ENCODE measurements at places on chromosomes 3 and 15. TPM values are rescaled to one million over a fixed set of nuclear protein-coding genes. Genes with fewer than 3 reads are reported as not detected.

- DNase-seq = no peak
These were observed 88.6 kb upstream of the ZNF385D start for GRCh38 chr3:21839592-21839991.

DNA sequence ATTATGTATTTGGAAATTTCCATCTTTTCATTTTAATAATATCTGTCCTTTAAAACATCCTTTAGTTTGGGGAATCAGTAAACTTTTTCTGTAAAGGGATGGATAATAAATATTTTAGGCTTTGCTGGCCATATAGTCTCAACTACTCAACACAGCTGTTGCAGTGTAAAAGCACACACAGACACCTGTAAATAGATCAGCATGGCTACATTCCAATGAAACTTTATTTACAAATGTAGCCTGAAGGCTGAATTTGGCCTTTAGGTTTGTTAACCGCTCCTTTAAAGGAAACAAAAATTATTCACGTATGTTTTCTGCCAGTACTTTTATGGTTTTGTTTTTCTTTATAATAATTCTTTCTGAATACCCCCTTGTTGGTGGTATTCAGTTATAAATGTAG is 184.8 kb downstream of the ADAMTSL3 start:
- no peak for DNase-seq

DNA sequence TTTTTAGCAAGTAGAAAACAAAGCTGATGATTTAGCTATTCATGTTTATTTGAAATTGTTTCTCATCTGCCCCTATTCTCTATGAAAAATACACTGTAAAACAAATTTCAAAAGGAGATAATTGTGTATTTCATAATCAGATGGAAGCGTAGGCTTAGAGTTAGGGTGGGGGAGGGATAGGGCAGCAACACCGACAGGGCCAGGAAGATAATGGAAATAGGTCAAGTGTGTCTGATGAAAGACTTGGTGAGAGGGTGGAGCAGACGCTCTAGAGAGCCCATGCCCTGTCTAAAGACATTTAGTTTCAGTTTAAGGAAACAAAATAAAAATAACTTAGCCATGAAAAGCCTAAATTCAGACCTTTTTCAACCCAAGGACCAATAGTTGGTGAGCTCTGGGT is 51.6 kb upstream of the ARL6 start:
- DNase-seq = no peak

GRCh38 chr3:172859041-172859440 is 108.5 kb downstream of the ECT2 start:
- DNase-seq = no peak

- no peak for DNase-seq
These were observed 24.2 kb upstream of the GALNT15 start for GRCh38 chr3:16150285-16150684.

- DNase-seq = no peak
These were observed 50.4 kb upstream of the LIMD1 start for GRCh38 chr3:45544024-45544716.

DNA sequence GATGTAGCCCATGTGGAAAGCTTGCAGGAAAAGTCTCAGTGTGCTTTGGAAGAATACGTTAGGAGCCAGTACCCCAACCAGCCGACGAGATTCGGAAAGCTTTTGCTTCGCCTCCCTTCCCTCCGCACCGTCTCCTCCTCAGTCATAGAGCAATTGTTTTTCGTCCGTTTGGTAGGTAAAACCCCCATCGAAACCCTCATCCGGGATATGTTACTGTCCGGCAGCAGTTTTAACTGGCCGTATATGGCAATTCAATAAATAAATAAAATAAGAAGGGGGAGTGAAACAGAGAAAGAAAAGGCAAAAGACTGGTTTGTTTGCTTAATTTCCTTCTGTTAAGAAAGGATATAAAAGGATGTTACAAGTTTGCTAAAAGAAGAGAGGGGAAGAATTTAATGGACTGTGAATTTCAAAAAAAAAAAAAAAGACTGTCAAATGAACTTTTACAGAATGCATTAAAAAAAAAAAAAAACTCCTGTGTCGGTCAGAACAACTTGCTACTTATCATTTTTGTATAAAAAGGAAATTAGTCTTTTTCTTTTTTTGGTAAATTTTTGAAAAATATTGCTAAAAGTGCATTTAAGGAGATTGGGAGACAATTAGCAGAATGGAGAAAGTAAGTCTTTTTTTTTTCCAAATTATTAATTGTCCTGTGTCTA is 7.0 kb downstream of the NR2F2 start:
- DNase-seq = no peak

GRCh38 chr3:122409446-122409845 is 6.4 kb downstream of the WDR5B start:
- DNase-seq = no peak

DNA sequence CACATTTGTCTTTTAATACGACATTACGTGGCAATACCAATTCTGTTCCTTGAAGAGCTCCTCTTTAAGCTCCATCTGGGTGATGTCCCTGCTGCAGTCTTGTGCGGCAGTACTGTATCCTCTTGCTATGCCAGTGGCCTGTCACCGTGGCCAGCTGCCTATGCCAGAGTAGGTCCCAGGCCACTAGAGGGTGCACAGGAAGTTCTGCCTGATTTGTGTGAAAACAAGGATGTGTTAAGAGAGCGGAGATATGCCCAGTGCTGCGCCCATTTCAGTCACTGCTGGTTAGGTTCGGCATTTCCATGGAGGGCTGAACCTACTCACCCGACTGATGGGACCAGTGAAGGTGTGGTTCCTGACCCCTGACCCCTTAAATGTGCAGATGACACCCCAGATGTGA is 25.2 kb downstream of the NIPA1 start:
- no peak for DNase-seq

DNA sequence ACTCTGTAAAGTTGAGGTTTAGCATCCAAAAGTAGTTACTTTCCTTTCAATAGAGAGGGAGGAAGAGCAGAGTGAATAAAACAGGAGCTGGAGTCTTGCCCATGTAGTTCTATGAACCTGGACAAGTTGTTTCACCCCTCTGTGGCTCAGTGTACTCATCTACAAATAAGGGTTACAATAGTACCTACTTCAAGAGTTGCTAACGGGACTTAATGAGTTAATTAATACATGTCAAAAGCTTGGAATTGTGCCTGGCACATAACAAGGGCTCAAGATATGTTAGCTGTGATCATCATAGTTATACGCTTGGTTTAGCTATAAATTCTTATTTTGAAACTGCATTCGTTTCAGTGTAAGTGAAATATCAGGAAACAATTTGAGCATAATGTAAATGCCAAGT is 388.5 kb upstream of the THBS1 start:
- no peak for DNase-seq

DNA sequence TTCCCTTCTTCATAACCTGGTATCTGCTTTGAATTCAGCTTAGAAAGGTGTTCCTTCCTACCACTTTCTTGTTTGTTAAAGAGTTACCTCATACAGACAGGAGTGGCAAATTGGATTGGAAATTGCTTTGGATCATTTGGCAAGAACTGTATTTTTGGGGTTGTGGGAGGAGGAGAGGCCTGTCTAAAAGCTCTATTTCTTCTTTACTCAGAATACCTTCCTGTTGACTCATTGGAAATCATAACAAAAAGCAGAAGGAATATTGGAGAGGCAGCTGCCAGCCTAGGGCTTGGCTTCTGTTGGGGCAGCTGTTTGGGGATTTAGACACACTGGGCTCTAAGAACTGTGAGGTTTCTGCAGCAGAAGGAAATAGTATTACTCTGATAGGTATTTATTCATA is 14.2 kb downstream of the IQGAP1 start:
- no peak for DNase-seq

DNA sequence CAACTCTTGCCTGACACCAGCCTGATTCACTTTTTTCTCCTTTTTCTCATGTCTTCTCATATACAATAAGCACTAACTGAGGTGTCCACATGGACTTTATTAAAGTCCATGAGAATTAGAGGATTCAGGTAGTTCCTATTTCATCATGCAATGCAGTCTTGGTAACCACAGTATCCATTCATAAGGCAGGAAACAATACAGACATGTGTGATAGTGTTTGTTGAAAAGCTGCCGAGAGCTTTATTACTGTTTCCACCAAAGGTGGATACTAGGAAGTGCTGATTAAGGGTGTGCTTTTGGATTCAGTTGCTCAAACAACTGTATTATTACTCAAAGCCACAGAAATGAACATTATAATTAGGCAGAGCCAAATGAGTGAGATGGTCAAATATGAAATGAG is 5.3 kb downstream of the CASR start:
- DNase-seq = no peak

- DNase-seq = no peak
These were observed 62.2 kb downstream of the UMPS start for GRCh38 chr3:124792341-124793040.

DNA sequence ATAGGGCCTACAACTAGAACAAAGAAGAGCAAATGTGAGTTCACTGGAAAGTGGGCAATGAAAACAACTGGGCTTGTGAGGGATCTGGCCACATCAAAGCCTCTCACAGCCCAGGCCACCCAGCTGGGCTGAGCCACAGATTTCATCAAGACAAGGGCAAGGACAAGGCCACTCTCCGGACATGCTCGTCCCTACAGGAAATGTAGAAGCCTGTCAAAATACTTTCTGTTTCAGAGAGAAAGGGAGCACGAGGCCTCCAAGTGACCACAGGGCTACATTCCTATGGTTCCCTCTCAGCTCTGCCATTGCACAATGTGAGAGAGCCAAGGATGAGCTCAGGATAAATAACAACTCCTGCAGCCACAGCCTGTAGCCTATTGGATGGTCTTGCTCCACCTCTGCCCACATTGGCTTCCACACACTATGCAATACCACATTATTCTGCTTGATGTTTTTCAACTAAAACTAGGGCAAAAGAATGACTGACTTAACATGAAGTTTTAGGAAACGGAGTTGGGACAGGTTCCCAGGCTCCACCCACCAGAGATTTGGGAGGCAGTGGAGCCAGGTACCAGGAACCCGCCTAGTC is 12.1 kb downstream of the TBC1D2B start:
- no peak for DNase-seq

Gene CHRM5
- 0.03 TPM for polyA plus RNA-seq

Gene EPHA3
- 0.35 TPM for polyA plus RNA-seq

Gene PLCH1
- 0.04 TPM for polyA plus RNA-seq

Gene GOLGA6D
- polyA plus RNA-seq = not detected

Gene IL17RC
- polyA plus RNA-seq = 6.6 TPM

Gene CPNE9
- polyA plus RNA-seq = 0.15 TPM

Gene SEMA6D
- polyA plus RNA-seq = 0.77 TPM

Gene GPR160
- 17.6 TPM for polyA plus RNA-seq

Gene ZMYND10
- 0.56 TPM for polyA plus RNA-seq

Gene GABPB1
- 10.1 TPM for polyA plus RNA-seq

Data from spleen (tissue), 13 donors.